ENCODE measurements at places on chromosomes 3 and 15.

DNA sequence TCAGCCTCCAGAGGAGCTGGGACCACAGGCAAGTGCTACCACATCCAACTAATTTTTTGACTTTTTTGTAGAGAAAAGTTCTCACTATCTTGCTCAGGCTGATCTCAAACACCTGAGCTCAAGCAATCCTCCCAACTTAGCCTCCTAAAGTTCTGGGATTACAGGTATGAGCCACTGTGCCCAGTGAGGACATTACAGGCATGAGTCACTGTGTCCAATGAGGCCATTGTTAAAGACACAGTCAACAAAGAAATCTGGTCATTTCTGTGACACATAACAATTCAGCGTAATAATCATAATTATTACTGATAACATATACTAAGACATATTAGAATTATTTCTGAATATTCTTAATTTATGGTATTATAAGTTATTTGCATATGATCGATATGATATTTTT, 463.4 kb upstream of the NDN start:
- no peak overlapping the region for H3K4me3 ChIP-seq
- DNase-seq, result no peak
- no peaks in the 10 kb centered on the region for H3K4me1 ChIP-seq
- H3K27me3 ChIP-seq, result no peaks in the 10 kb centered on the region
- no peak overlapping the region for H3K27ac ChIP-seq
- H3K36me3 ChIP-seq, result no peaks in the 10 kb centered on the region

DNA sequence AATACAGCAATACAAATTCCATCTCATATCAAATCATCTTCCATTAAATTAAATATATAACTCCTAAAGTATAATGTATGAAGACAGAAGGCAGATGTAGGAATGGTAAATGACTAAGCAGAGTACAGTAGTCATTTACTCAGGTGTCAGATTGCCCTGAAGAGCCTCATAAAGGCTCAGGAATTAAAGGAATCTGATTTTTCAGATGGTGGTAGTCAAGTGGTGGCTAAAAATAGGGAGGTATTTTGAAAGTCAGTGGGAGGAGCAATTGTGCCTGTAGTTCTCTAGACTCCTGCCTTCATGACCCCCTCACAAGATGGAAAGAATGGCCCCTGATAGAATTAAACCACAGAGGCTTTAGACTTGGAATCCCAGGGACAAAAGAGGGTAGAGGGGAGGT, 142.7 kb upstream of the SYNPR start:
- no peaks in the 10 kb centered on the region for H3K36me3 ChIP-seq
- no peak overlapping the region for H3K27ac ChIP-seq
- no peak overlapping the region for H3K4me3 ChIP-seq
- DNase-seq, result no peak
- no peaks in the 10 kb centered on the region for H3K4me1 ChIP-seq
- H3K27me3 ChIP-seq, result no peaks in the 10 kb centered on the region

DNA sequence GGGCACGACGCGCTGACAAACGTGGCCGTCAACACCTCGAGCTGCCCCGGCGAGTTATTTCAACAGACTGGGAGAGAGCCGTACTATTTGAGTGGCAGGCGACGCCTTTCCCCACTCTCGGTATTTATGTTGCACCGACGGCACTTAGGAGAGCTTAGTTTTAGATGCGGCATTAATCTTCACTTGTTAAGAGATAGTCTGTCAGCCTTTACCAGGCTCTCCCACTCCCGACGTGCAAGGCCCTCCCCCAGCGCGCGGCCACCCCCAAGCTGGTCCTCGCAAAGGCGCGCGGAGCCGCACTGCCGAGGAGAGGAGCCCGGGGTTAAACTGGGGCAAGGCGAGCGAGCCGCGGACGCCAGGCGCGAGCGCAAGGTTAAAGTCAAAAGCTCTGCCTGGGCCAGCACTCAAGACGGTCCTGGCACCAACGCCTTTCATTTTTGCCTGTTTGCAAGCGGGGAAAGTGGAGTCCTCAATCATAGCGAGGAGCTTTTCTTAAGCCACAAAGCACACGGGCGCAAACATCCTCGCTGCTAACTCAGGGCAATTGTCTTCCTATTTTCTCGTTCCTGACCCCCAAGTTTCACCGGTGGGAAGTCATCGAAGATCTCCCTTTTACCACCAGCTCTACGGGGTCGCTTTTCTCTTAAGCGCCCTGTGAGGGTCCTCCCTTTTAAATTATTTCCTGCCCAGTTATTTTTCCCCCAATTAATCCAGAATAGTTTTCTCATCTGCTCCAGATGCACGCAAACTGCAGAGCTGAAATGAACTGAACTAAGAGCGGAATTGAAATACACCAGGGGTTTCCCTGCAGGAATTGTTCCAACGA, 86.6 kb downstream of the NR2F2 start:
- H3K4me3 ChIP-seq, result no peak overlapping the region
- H3K4me1 ChIP-seq, result no peaks in the 10 kb centered on the region
- H3K36me3 ChIP-seq, result no peaks in the 10 kb centered on the region

GRCh38 chr3:47015151-47015550, 35.7 kb downstream of the NBEAL2 start:
- DNase-seq, result no peak
- peaks cover 17% of the 10 kb centered on the region for H3K4me1 ChIP-seq
- peaks cover 21% of the 10 kb centered on the region for H3K36me3 ChIP-seq
- H3K27ac ChIP-seq, result no peak overlapping the region
- no peak overlapping the region for H3K4me3 ChIP-seq

- no peak overlapping the region for H3K27ac ChIP-seq
- no peak overlapping the region for H3K4me3 ChIP-seq
- H3K36me3 ChIP-seq, result no peaks in the 10 kb centered on the region
Measured at GRCh38 chr3:115836944-115837343, 213.6 kb downstream of the GAP43 start.

- H3K4me3 ChIP-seq, result no peak overlapping the region
- H3K4me1 ChIP-seq, result no peaks in the 10 kb centered on the region
- no peak for DNase-seq
- no peaks in the 10 kb centered on the region for H3K36me3 ChIP-seq
Measured at GRCh38 chr3:52099001-52099401, 42.6 kb upstream of the DUSP7 start.

DNA sequence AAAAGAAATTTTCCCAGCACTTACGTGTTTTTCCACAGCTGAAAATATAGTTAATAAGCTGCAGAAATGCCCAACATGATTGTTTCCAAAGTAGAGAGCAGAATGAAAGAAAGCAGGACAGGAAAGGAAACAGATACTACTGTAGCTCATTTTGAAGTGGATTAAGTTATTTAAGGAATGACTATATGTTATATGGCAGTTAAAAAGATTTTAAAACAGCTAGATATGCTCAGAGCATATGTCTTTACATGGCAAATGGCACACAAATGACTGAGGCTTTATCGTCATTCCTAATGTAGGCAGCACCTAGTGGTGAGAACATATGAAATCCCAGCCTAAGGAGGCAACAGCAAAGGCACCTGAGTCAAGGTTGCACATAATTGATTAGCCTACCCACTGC, 106.6 kb upstream of the SEMA6D start:
- no peak overlapping the region for H3K4me3 ChIP-seq
- H3K36me3 ChIP-seq, result no peaks in the 10 kb centered on the region
- H3K27ac ChIP-seq, result no peak overlapping the region
- no peaks in the 10 kb centered on the region for H3K27me3 ChIP-seq
- DNase-seq, result no peak

- no peaks in the 10 kb centered on the region for H3K27me3 ChIP-seq
Measured at GRCh38 chr3:57911593-57911992, 96.6 kb upstream of the FLNB start.

- H3K27ac ChIP-seq, result no peak overlapping the region
- no peak for DNase-seq
- H3K36me3 ChIP-seq, result no peaks in the 10 kb centered on the region
- no peaks in the 10 kb centered on the region for H3K27me3 ChIP-seq
Measured at GRCh38 chr3:28103861-28104260, 137.6 kb upstream of the CMC1 start.

GRCh38 chr3:133570937-133571320, 2.6 kb upstream of the CDV3 start:
- no peak for DNase-seq
- no peak overlapping the region for H3K27ac ChIP-seq
- peaks cover 23% of the 10 kb centered on the region for H3K4me1 ChIP-seq
- no peak overlapping the region for H3K4me3 ChIP-seq
- H3K36me3 ChIP-seq, result peaks cover 7% of the 10 kb centered on the region
- no peaks in the 10 kb centered on the region for H3K27me3 ChIP-seq

DNA sequence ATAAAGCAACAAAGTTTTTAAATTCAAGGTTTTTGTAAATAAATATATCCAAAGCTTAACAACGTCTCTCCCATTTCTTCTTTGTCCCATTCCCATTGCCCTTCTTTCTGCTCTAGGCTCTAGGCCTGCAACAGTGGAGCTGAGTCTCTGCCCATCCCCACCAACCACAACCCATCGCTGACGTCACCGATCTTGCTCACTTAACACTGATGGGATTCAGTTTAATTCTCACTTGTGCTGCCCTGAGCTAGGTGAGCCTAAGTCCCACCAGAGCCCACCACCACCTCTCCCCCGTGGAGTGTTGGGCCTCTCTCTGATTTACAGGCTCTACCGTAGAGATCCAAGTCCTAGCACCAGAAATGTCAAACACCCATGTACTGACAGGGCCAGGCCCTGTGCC, 61.3 kb upstream of the RAB6B start:
- no peaks in the 10 kb centered on the region for H3K36me3 ChIP-seq
- no peaks in the 10 kb centered on the region for H3K4me1 ChIP-seq
- no peak overlapping the region for H3K27ac ChIP-seq
- H3K4me3 ChIP-seq, result no peak overlapping the region
- H3K27me3 ChIP-seq, result no peaks in the 10 kb centered on the region

GRCh38 chr3:181753391-181753790, 41.7 kb downstream of the SOX2 start:
- DNase-seq, result no peak
- no peak overlapping the region for H3K27ac ChIP-seq
- no peak overlapping the region for H3K4me3 ChIP-seq

DNA sequence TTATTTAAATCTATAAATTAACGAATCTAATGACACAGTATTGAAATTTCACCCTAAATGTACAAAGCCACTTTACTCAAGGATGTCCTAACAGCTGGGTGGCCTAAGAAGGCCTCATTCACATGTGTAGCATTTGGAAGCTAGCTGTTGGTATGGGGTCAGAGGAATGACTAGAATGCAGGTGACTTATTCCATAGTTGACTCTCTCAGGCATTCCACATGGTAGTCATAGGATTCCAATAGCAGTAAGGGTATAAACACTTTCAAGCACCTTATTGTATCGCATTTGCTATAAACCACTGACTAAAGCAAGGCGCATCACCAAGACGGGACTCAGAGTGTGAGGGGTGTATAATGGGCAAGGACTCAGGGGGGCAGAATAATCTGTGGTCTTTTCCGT, 294.8 kb upstream of the EPHA3 start:
- no peaks in the 10 kb centered on the region for H3K4me1 ChIP-seq
- H3K27me3 ChIP-seq, result no peaks in the 10 kb centered on the region
- no peak overlapping the region for H3K4me3 ChIP-seq
- no peaks in the 10 kb centered on the region for H3K36me3 ChIP-seq

GRCh38 chr15:89450076-89451006, 46.0 kb downstream of the RHCG start:
- H3K27ac ChIP-seq, result no peak overlapping the region
- H3K4me1 ChIP-seq, result no peaks in the 10 kb centered on the region
- H3K36me3 ChIP-seq, result no peaks in the 10 kb centered on the region

DNA sequence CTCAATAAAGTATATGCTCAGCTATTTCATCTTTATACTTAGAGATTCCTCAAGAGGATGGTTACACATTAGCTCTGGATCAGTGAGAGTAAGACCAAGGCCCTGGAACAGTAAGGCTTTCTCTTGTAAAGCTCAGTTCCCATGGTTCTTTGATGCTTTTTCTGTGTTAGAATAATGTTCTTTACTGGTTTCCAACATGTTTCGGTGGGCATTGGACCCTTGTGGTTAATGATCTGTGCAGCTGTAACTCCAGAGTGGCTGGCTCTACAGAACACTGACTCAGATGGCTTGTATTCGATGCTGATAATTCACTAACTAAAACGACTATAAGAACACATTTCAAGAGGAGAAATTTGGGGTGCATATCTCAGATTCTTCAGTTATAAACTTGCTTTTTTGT, 114.7 kb downstream of the AKAP13 start:
- no peak overlapping the region for H3K4me3 ChIP-seq
- no peak for DNase-seq
- no peaks in the 10 kb centered on the region for H3K27me3 ChIP-seq

DNA sequence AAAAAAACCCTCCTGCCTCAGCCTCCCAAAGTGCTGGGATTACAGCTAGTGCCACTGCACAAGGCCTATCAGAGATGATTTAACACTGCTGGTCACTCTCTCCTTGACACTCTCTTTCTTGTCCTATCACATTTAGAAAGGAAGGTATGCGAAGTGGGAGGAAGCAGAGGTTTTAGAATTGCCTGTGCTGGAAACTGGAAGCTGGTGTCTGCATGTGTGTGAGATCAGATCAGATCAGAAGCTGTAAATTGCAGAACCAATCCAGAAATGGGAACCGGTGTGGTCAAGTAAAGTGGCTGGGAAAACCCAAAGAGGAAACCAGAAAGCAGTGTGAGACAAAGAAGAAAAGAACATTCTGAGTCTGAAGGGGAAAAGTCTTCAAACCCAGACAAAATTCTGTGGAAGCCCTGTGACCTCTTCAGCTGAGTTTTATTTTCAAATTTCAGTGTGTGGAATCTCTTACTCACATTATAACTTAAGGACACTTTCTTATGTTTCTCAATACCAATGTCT, 2.8 kb downstream of the EFHB start:
- no peak for DNase-seq
- H3K4me1 ChIP-seq, result no peaks in the 10 kb centered on the region
- no peak overlapping the region for H3K4me3 ChIP-seq
- H3K27me3 ChIP-seq, result no peaks in the 10 kb centered on the region
- H3K36me3 ChIP-seq, result no peaks in the 10 kb centered on the region

GRCh38 chr3:38283810-38284755, 2.0 kb downstream of the SLC22A14 start:
- no peaks in the 10 kb centered on the region for H3K27me3 ChIP-seq
- H3K27ac ChIP-seq, result no peak overlapping the region
- no peak for DNase-seq
- no peaks in the 10 kb centered on the region for H3K36me3 ChIP-seq
- no peaks in the 10 kb centered on the region for H3K4me1 ChIP-seq

DNA sequence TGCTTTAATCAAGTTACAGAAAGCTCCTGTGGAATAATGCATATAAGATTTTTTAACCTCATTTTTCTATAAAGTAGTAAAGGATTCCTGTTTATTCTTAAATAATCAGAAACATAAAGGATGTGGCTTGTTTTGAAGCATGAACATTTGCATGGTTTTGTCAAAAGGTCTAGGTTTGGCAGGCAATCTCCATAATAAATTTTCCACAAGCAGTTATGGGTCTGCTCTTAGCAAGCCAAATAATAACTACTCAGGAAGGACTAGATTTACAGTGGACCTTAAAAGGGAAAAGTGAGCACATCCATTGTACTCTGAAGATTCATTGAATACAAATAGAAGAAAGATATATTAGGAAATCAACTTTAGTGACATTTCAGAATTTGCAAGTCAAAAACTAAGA, 407.3 kb upstream of the CBLB start:
- H3K36me3 ChIP-seq, result no peaks in the 10 kb centered on the region
- H3K4me1 ChIP-seq, result no peaks in the 10 kb centered on the region
- no peak overlapping the region for H3K27ac ChIP-seq

DNA sequence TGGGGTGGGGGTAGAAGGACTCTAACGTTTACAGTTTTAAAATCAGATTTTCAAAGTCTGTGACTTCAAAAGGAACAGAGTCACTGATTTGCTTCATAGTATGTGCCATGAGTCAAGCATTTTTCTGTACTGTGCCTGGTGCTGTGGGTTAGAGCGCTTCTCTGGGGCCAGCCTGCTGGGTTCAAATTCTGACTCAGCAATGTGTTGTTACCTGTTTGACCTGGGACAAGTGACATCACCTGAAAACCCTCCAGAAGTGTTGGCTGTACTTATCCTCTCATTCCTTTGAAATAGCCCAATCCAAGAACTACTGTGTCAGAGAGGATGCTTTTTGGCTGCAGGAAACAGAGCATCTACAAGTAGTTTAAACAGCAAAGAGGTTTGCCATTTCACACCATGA, 101.7 kb downstream of the LSM3 start:
- H3K4me1 ChIP-seq, result no peaks in the 10 kb centered on the region
- no peak overlapping the region for H3K4me3 ChIP-seq
- no peaks in the 10 kb centered on the region for H3K27me3 ChIP-seq
- no peaks in the 10 kb centered on the region for H3K36me3 ChIP-seq
